ENCODE measurements at places on chromosomes 6 and 20. TPM values are rescaled to one million over a fixed set of nuclear protein-coding genes. Genes with fewer than 3 reads are reported as not detected.
A peak's percentile ranks its signal among the peaks of the same experiment; 100 is the strongest.

- DNase-seq, result no peak
Measured at GRCh38 chr6:140183881-140184280, 809.4 kb upstream of the CITED2 start.

Gene RCAN2
- total RNA-seq, result not detected

Gene RGS17
- not detected for total RNA-seq

GRCh38 chr20:4613718-4614620 is 107.7 kb upstream of the PRND start:
- peak; percentile 79 for DNase-seq

DNA sequence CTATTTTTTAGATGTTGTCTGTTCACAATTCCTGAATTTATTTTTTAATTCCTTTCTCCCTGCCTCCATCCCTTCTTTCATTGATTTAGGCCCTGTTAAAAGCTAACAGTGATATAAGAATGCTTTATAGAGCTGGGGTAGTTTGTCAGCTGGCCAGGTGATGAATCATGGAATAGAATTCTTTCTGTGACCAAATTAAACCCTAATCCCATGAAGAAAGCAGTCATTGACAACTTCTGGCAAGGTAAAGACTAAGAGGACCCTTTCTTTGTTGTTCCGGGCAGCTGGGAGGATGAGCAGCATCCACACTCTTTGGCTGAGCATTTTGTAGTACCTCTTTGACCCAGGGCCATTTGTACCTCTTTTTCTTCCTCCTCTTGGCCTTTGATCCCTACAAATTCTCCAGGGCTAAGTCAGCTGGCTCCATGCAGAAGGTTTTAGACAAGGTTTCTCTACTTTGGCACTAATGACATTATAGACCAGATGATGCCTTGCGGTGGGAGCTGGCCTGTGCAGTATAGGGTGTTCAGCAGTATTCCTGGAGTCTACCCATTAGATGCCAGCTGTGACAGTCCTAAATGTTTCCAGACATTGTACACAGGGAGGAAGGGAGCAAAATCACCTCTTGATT is 102.9 kb downstream of the SLX4IP start:
- no peak for DNase-seq
